ENCODE measurements at places on chromosomes 1 and 21.

DNA sequence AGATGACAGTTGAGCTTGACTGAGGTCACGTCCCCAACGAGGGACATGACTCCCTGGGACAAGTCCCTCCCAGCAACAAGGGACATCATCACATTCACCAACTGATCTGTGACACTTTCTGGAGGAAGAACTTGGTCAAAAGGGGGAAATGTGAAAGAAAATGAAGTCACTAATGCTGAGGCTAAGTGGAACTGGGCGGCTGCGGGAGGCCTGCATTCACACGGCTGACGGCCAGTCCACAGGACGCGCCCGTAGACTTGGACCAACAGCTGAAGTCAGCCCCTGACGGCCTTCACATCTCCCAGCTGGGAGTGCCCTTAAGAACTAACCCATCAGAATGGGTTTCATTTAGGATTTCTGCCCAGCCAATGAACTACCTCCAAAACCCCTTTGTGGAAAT, 26.6 kb downstream of the POFUT2 start:
- no peak for DNase-seq

- DNase-seq, result no peak
These were observed 2.5 kb upstream of the POGK start for GRCh38 chr1:166836733-166837132.

- DNase-seq, result no peak
These were observed 16.2 kb downstream of the FOXO6 start for GRCh38 chr1:41377397-41377796.

DNA sequence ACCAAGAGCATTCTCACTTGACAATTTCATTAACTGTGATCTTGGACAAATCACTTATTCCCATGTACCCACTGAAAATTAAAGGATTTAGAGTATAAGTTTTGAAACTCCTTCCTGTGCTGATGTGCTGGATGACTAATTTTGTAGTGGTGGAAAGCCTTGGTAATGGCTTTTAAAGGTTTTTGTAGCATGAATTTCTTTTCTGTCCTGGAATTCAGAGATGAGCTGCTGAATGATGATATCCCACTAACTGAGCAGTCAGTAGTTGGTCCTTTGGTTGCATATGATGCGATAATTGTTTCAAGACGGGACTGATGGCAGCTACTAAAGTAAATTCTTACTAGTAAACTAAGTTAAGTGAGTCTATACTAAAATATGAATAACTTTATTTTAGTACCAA, 5.2 kb downstream of the RPL5 start:
- no peak for DNase-seq

GRCh38 chr1:63379583-63379982, 12.2 kb downstream of the ALG6 start:
- DNase-seq, result no peak
